ENCODE measurements at places on chromosomes 7 and 10.

DNA sequence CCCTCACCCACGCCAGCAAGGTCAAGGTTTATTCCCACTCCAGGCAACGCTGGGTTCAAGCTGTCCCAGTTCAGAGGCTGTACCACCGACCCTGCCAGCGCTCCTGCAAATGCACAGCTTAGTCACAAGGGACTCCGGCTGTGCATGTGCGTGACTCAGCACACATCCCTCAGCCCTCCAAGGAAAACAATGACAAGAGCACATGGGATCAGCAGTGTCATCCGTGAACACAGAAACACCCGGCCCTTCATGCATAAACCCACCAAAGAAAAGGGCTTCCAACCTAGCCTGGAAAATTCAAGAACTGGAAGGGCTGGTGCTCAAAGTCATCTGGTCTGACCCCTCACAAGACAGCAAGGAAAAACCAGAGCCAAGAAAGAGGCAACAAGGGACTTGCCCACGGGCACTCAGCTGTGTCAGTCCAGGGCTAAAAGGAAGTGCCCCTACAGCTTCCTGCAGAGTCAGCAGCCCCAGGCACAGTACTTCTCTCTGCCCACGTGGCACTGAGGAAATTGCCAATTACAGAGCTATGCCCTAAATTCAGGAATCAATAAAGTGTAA, 106.1 kb downstream of the KCNMA1 start:
- peak; percentile 81 for DNase-seq

- no peak for DNase-seq
Observed at GRCh38 chr10:68367121-68367520, 34.4 kb upstream of the PBLD start.

DNA sequence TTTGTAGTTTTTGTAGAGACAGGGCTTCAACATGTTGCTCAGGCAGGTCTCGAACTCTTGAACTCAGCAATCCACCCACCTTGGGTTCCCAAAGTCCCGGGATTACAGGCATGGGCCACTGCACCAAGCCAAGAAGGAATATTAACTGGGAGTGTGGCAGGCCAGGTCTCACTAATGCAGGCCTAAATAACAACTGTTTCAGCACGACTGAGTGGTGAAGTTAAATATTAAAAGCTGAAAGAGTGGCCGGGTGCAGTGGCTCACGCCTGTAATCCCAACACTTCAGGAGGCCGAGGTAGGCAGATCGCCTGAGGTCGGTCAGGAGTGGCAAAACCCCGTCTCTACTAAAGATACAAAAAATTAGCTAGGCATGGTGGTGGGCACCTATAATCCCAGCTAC, 21.1 kb downstream of the CHUK start:
- no peak for DNase-seq

- DNase-seq: no peak
Observed at GRCh38 chr10:131821378-131822012, 79.3 kb upstream of the PPP2R2D start.

- peak; percentile 84 for DNase-seq
Observed at GRCh38 chr7:46145412-46145811, 224.3 kb upstream of the IGFBP3 start.

DNA sequence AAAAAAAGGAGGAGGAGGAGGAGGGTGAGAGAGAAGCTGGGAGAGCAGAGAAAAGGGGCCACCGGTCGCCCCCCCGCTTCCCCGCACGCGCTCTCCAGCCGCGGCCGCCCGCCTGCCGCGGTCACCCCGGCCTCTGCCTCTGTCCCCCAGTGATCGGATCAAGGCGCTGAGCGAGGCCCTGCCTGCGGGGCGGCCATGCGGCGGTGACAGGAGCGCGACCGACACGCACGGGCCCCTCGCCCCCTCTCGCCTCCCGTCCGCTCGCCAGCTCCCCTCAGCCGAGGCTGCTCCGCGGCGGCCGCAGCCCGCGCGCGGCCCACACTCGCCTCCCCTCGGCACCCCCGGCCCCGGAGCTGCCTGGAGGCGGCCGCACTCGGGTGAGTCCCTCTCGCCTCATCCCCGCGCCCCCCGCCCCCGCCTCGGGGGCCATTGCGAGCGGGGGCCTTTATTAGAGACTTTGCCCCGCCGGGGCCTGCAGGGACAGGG, at the start of gene GTF2I:
TSS of gene GTF2I (plus strand) at position 27 of the 486 bp plus-strand sequence. CDS start 31,411 bp downstream, outside the sequence.
- no peak for DNase-seq

GRCh38 chr10:116536810-116537209, 8.9 kb upstream of the PNLIP start:
- DNase-seq: no peak

DNA sequence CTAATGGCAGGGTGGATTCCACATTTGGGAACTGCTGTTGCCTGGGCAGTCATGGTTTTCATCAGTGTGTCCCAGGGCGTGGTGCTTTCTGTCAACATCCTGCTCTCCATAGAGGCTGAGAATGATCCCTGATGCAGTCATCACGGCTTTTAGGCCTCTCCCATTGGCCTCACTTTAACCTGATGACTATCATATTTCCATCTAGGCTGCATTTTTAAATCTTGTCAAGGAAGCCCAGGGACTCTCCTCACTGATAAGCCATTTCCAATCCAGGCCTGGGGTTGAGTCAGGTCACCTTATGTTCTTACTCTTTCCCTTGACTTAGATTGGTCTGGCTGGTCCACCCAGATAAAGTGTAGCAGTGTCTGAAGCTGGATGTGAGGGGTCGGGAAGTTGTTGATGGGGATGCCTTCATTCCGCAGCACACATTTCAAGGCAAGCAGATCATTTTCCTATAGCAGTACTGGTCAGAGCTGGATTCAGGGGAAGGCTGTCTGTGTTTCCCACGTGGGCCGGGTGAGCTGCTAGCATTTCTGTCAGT, 177.0 kb downstream of the AUTS2 start:
- peak; percentile 59 for DNase-seq

DNA sequence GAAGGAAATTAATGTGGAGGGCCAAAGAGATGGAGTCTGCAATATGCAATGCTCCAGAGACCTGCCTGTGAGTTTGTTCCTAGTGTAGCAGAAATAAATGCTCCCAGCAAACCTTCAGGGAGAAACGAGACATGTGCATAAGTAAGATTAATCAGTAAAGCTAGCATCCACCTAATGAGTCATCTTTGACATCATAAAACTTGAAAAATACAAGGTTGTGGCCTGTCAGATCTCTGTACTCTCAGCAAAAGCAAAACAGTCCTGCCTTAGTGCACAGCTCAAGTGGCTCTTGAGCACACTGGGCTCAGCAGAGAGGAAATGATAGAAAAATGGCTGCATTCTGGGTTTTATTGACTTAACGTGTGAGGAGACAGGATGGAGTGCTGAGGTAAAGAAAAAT, 32.5 kb upstream of the ERCC6 start:
- no peak for DNase-seq

- no peak for DNase-seq
Observed at GRCh38 chr7:36951257-36951697, 227.0 kb upstream of the AOAH start.

DNA sequence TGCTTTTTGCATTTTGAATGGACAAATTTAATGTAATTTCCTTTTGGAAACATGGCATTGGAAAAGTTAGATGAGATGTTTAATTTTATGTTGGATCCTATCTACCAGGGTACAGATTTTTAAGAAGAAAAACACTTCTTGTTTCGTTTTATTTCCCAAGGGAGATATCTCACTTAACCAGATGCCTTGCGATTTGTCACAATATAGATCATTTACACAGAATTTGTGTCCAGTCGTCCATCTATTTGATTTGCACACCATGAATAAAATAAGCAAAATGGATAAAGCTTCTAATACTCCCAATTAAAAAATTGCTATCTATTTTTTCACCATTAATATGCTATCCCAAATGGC, 25.7 kb downstream of the HDAC9 start:
- DNase-seq: no peak

GRCh38 chr10:61621605-61622051, 41.1 kb upstream of the CABCOCO1 start:
- no peak for DNase-seq
